ENCODE measurements at places on chromosomes 2 and 18.

GRCh38 chr2:183993052-183993451 lies 605.3 kb upstream of the ZNF804A start:
- no peak for DNase-seq

GRCh38 chr2:141968433-141968832 lies 162.4 kb downstream of the LRP1B start:
- peak; percentile 15 for DNase-seq

- DNase-seq, result no peak
Observed at GRCh38 chr2:14577843-14578242, 54.7 kb upstream of the LRATD1 start.

- no peak for DNase-seq
Observed at GRCh38 chr2:191836853-191837769, 9.8 kb downstream of the CAVIN2 start.

- DNase-seq, result no peak
Observed at GRCh38 chr2:119247844-119248271, 24.2 kb downstream of the STEAP3 start.

DNA sequence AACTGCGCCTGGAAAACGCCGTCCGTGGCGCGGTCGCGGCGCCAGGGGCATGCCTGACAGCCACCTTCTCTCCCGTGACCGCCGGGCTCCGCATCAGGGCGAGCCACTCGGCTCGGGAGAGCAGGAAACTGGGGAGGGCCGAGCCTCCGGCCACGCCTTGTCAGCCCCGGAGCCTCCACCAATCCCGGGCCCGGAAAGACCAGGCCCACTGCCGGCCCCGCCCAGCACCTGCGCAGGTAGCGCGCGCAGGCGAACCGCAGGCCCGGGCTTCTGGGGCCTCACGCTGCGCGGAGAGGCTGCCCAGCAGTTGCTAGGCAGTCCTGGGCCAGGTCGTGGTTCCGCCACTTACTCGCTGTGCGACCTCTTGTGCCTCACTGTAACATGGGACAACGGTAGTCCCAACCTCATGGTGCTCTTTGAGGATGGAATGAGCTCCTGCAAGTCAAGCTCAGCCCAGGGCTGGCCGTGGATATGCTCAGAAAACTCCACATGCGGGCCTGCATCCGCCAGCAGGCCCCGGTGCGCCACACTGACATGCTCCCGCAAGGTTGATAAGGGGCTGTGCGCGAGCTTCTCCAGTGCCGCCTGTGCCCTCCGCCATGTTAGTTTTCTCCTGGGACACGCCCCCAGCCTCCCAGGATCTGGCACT lies 97.1 kb downstream of the INHBB start:
- no peak for DNase-seq

GRCh38 chr2:50042771-50043170 lies 888.5 kb upstream of the FSHR start:
- no peak for DNase-seq

Data from fibroblast of upper back skin (primary cell).